ENCODE measurements at places on chromosomes 11 and 22.

DNA sequence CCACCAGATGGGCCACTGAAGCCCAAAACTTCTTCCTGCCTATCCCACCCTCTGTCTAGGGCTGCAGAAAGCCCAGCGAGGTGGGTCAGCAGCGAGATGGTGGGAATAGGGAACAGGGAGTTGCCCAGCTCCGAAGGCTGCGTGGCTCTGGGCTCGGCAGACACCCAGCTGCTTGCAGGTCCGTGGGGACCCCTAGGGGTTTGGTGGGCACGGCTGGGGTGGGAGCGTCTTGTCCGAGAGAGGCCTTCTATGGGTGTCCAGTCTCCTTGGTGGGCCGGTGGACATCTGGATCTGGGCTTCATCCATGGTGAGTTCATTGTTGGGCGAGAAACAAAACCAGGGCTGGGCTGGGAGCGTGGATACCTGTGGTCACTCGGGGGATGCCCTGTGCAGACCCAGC lies 1211.0 kb downstream of the BRD1 start:
- no peak for DNase-seq

GRCh38 chr11:75873417-75874221 lies 58.6 kb downstream of the UVRAG start:
- no peak for DNase-seq

- DNase-seq = no peak
Observed at GRCh38 chr22:35742342-35743100, 24.8 kb downstream of the APOL5 start.

GRCh38 chr22:21101877-21102638 lies 56.3 kb downstream of the LRRC74B start:
- DNase-seq = no peak

GRCh38 chr22:39765046-39765445 lies 128.5 kb downstream of the ENTHD1 start:
- no peak for DNase-seq

- no peak for DNase-seq
Observed at GRCh38 chr11:128053981-128054931, 533.1 kb downstream of the ETS1 start.

DNA sequence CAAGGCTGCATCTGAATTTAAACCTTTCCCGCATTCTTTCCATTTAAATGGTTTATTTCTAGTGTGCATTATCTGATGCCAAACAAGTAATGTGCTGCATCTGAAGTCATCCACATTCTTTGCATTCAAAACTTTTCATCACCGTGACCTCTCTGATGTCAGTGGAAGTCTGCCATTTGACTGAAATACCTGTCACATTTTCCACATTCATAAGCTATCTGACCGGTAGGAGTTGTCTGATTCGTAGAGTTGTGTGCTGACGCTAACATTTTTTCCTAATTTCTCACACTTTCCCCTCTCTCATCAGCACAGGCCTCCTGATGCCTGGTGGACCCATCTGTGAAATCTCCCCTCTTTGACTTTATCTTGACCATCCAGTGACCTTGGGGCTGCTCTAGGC lies 79.9 kb upstream of the BARX2 start:
- DNase-seq = no peak

DNA sequence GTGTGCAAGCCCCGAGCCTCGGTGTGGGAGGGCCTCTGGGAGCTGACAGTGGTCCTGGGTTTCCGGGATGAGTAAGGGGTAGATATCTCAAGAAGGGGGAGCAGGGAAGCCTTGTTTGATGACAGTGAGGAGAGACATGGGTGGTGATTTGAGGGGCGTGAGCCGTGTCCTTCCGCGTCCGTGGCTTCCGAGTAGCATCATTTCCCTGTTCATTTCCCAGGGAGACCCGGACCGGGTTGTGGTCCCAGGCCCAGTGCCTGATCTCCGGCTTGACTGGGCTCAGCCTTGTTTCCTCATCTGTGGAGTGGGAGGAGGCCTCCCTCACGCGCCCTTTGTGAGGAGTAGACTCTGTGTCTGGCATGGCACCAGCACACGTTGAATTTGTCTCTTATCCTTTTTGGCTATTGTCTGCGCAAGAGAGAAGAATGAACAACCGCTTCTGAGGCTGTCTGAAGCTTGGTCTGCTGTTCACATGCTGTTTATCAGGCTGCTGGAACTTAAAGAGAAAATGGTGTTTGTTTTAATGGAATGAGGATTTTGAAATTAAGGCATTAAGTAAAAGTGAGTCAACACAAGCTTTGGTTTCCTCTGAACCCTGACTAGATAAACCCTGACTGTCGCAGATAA lies 348.5 kb downstream of the TBC1D22A start:
- DNase-seq = no peak

DNA sequence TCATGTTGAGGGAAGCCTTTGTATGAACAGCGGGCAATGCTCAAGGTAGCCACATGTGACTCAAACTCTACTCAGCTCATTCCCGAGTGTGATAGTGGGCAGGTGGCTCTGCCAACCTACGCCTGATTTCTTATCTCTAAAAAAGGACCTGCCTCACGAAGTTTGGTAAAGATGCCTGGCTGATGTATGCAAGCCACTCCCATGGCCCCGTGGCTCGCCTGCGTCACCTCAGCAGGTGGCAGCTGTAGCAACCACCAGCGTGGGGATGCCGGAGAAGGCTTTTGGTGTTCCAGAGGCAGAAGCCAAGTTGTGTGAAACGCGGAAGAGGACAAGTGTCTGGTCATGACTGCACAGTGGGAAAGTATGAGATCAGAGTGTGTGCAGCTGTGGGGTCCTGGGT lies 5.4 kb downstream of the FADS2 start:
- DNase-seq = no peak

DNA sequence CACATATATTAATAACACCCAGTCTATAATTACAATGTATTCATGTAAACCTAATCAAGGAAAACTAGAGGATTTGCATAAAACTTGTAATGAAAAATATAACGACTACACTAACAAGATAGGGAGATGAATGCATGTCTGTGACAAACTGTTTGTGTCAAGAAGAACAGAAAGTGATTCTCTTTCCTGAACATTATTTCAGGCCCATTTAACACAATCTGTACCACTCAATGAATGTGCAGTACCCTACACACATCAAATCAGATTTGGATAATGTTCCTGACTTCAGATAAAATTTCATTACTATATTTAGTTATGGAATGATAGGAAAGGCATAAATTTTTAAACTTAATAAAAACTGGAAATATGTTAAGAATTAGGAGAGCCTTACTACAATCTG lies 93.1 kb downstream of the CADM1 start:
- no peak for DNase-seq

DNA sequence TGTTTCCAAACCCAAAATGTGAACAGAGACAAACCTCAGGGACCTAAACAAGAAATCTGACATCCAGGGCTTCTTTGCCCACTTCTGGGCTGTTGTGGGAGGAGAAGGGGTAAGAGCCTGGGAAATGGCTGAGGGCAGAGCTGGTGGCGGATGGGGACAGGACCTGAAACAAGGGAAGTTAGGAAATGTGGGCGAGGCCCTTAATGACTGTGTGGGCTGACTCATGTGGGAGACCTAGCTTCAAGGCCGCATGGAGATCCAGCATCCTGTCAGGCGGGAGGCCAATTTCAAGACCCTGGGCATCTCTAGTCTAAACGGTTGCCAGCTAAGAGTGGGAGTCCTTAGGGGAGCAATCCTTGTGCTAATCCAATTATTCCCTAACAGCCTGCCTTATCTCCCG lies 2.1 kb upstream of the OAF start:
- DNase-seq = no peak

DNA sequence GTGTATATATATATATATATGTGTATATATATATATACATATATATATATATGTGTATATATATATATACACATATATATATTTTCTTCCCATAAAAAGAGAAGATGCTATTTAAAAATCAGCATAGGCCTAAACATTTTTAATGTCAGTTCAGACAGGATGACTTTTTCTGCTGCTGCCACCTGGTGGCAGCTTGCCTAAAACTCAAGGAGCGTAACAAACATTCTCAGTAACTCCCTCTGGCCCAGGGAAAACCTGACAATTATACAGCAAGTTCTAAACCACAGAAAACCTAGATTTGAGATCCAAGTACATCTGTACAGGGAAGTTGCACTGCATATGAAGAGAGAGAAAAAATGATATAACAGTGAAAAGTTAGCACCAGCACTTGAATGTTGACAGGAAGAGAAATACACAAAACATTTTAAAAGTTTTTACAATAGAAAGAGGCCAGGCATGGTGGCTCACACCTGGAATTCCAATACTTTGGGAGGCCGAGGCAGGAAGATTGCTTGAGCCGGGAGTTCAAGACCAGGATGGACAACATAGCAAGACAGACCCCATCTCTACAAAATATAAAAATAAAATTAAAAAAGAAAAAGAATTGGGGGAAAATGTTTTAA lies 16.6 kb downstream of the OR8A1 start:
- DNase-seq = peak; percentile 36

Measured in glomerular endothelial cell (primary cell).